Right cardiac atrium (tissue), 5 donors: ENCODE measurements at places on chromosomes 4 and X. TPM values are rescaled to one million over a fixed set of nuclear protein-coding genes. Genes with fewer than 3 reads are reported as not detected.
A peak's percentile ranks its signal among the peaks of the same experiment; 100 is the strongest.

- no peak for DNase-seq
Observed at GRCh38 chr4:189121336-189121735, 819.3 kb upstream of the FRG1 start.

- no peak for DNase-seq
Observed at GRCh38 chr4:147741190-147741788, 9.4 kb downstream of the ARHGAP10 start.

- no peak for DNase-seq
Observed at GRCh38 chr4:53515076-53515475, 76.2 kb downstream of the LNX1 start.

DNA sequence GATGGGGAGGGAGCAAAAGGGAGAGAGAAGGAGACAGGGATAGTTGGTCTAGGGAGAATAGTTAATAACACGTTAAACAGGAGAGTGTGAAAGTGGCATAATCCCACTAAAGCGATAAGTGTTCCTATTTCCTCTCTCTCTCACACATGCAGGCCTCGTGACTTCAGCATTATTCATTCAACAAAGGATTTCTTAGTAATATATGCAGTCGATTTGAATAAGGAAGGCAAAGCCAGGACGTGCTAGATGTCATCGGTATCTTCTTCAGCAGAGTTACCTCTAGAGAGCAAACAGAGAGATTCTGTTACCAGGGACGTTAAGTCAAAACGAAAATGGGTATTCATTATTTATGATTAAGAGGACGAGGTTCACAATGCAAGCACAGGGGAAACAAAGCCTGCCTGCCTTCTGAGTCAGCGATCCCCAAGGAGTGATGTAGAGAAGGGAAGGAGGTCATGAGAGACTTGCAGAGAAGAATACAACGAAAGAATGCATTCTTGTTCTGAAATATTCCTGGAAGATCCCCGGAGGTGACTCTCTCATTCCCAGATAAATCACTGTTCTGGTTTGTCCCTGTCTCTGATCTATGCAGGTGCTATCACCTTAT is 1048.4 kb downstream of the NLGN4X start:
- no peak for DNase-seq

DNA sequence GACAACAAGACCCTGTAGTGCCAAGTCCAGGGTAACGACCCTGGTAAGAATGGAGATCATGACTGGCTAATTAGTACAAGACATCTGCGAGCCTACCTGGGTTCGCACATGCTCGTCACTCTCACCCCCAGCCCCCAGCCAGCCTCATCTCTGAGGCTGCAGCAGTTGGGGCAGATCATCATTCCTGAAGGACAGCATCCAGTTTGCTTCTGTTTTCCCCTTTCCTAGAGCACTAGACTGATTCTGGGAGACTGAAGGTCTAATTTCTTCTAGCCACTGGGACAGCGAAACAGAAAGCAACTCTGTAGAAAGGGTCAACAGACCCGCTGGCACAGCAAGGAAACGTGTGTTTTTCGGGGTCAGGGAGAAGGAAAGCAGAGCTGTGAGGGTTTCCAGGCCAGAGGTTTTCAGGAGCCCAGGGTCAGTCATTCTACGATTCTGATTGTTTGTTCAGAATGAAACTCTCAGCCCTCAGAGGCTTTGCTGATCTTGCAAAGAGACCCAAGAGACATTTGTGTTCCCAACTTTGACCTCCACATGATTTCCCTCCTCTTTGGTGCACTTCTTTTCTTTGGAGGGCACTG is 343.1 kb upstream of the NOCT start:
- no peak for DNase-seq

The CT45A10 gene
- total RNA-seq, result not detected

The C4orf54 gene
- 0.68 TPM for total RNA-seq

- DNase-seq, result no peak
Observed at GRCh38 chr4:125011646-125012045, 299.1 kb upstream of the ANKRD50 start.

The TKTL2 gene
- not detected for total RNA-seq

The MMGT1 gene
- total RNA-seq, result 26.2 TPM

The GASK1B gene
- 72.8 TPM for total RNA-seq

GRCh38 chrX:30906726-30907125 is 17.7 kb upstream of the TAB3 start:
- no peak for DNase-seq

The SYTL4 gene
- total RNA-seq, result 6.1 TPM

- no peak for DNase-seq
Observed at GRCh38 chrX:121876305-121876704, 828.9 kb downstream of the GLUD2 start.

DNA sequence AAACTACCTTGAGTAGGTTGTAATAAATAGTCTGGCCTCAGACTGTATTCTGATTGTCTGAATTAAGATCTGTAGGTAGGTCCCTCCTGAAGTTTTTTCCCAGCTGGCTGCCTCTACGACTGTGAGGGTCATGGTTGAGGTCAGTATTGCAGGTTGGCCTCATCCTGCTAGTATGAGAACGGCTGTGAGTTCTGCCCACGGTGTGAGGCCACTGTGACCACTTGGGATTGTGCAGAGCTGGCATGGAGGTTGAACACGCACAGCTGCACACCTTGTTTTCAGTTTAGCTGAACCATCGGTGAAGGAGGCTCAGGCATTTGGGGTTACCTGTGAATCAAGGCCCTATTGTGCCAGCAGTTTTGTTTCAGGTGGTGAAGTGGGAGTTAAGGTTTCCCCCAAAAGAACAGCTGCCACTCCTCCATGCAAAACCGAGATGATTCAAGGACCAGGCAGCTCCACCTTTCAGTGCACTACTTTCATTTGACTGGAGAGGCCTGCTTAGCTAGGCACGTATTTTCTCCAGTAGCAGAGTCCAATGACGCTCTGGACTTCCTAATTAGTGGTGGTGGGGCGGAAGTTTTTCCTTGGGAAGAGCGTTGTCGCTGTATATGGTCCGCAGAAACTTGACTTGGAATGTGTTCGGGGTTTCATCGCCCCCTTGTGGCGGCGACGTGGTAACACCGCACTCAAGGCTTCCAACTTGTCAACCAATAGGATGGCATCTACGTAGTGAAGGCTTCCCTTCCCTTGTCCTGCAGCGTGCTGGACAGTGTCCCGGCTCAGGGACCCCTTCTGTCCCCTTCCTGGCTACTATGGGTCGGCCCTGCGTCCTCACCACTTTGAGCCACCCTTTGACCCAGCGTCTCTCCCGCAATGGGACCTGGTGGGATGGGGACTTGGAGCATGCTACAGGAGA is 13.8 kb downstream of the CMC4 start:
- DNase-seq, result peak; percentile 55

- no peak for DNase-seq
Observed at GRCh38 chr4:81595798-81596610, 124.3 kb upstream of the RASGEF1B start.
